Adrenal gland (tissue), 19 donors: ENCODE measurements at places on chromosomes 12 and 14. TPM values are rescaled to one million over a fixed set of nuclear protein-coding genes. Genes with fewer than 3 reads are reported as not detected.

- no peak for DNase-seq
- H3K27me3 ChIP-seq = no peaks in the 10 kb centered on the region
- H3K4me1 ChIP-seq = peaks cover 26% of the 10 kb centered on the region
- H3K36me3 ChIP-seq = no peaks in the 10 kb centered on the region
Observed at GRCh38 chr14:59346796-59347510, 118.2 kb downstream of the GPR135 start.

- no peaks in the 10 kb centered on the region for H3K36me3 ChIP-seq
- no peak overlapping the region for H3K27ac ChIP-seq
- H3K27me3 ChIP-seq = no peaks in the 10 kb centered on the region
- no peak overlapping the region for H3K4me3 ChIP-seq
- no peak for DNase-seq
- H3K4me1 ChIP-seq = no peaks in the 10 kb centered on the region
Observed at GRCh38 chr12:24565300-24565699, 383.6 kb downstream of the BCAT1 start.

DNA sequence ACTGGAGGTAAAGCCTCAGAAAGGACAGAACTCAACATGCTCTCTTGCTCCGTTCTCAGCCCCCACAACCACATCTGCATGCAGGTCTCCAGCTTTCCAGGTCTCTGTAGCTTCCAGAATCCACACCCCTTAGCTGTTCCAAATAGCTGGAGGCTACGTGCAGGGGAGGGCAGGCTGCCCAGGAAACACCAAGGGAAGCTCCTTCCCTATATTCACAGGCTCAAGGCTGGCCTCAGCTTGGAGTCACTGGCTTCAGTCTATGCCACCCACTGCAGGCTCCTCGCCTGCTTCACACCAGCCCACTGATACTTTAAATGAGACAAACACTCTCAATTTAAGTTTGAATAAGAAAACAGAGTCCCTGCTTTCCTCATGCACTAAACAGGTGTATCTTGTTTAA, 73.3 kb downstream of the ASCL4 start:
- H3K27me3 ChIP-seq = peaks cover 39% of the 10 kb centered on the region
- DNase-seq = no peak
- no peak overlapping the region for H3K4me3 ChIP-seq

GRCh38 chr14:65260786-65261185, 151.7 kb upstream of the FUT8 start:
- DNase-seq = no peak
- H3K4me3 ChIP-seq = no peak overlapping the region
- no peaks in the 10 kb centered on the region for H3K36me3 ChIP-seq
- no peak overlapping the region for H3K27ac ChIP-seq
- no peaks in the 10 kb centered on the region for H3K4me1 ChIP-seq

DNA sequence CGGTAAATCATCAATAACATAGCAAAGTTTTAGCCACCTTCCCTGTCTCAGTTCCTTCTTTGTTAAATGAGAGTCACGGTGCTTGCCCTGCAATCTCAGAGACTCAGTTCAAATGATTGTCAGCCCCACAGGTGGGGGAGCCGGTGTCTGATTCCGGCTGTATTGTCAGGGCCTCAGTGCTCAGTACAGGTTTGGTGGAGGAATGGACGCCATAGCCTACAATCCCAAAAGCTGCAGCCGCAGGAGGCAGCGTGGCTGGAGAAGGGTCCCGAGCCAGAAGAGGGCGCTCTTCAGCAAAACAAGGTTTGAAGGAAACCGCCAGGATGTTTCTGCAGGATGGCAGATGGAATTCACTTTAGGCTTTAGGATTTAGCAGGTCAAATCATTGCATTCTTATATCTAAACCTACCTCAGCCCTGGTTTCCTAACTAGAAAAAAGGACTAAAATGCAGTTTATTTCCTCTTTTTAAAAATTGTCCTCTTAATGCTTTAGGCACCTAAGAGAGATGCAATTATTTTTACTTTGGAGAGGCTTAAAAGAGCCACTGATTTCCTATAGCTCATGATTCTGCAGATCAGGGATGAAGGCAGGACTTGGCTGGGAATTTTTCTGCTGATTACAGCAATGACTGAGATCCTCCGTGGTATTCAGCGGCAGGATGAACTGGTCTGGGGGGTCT, 29.2 kb downstream of the FOS start:
- no peak overlapping the region for H3K27ac ChIP-seq
- H3K4me1 ChIP-seq = peaks cover 10% of the 10 kb centered on the region
- H3K36me3 ChIP-seq = no peaks in the 10 kb centered on the region

- no peak for DNase-seq
- no peak overlapping the region for H3K4me3 ChIP-seq
- H3K4me1 ChIP-seq = no peaks in the 10 kb centered on the region
- no peak overlapping the region for H3K27ac ChIP-seq
- no peaks in the 10 kb centered on the region for H3K27me3 ChIP-seq
Observed at GRCh38 chr14:92573761-92574498, 60.3 kb downstream of the RIN3 start.

The GARIN6 gene
- not detected for polyA plus RNA-seq

The NELL2 gene
- polyA plus RNA-seq = 10.8 TPM

GRCh38 chr12:80810874-80811273, 94.2 kb downstream of the MYF5 start:
- no peaks in the 10 kb centered on the region for H3K4me1 ChIP-seq
- no peaks in the 10 kb centered on the region for H3K27me3 ChIP-seq
- H3K4me3 ChIP-seq = no peak overlapping the region
- DNase-seq = no peak
- H3K27ac ChIP-seq = no peak overlapping the region

GRCh38 chr14:44490966-44491365, 16.1 kb downstream of the FSCB start:
- no peaks in the 10 kb centered on the region for H3K4me1 ChIP-seq
- no peaks in the 10 kb centered on the region for H3K36me3 ChIP-seq
- H3K27ac ChIP-seq = no peak overlapping the region
- H3K4me3 ChIP-seq = no peak overlapping the region
- H3K27me3 ChIP-seq = no peaks in the 10 kb centered on the region

The B4GALNT1 gene
- 1.3 TPM for polyA plus RNA-seq

The KRT77 gene
- not detected for polyA plus RNA-seq

The RTN1 gene
- 5.1 TPM for polyA plus RNA-seq

The CCDC175 gene
- polyA plus RNA-seq = 0.77 TPM

DNA sequence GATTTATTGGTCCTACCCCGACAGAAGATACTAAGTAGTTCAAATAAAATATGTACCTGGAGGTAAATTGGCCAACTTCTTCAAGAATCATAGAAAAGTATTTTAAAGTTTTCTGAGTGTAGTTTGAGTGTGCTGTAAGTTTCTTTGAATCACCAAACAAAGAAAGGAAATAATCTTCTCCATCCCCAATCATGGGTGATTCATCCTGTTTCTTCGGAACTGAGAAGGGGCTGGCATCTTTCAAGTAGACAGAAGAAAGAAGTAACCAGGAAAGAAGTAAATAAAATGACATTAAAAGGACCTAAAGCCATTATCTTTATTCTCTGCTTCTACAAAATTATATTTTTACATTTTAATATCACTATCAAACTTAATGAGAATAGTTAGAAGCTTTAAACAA, 6.8 kb downstream of the LMNTD1 start:
- no peak overlapping the region for H3K27ac ChIP-seq
- H3K4me1 ChIP-seq = no peaks in the 10 kb centered on the region
- H3K27me3 ChIP-seq = no peaks in the 10 kb centered on the region

- H3K27ac ChIP-seq = no peak overlapping the region
- H3K27me3 ChIP-seq = no peaks in the 10 kb centered on the region
- no peaks in the 10 kb centered on the region for H3K4me1 ChIP-seq
Observed at GRCh38 chr14:55533960-55534359, 46.0 kb upstream of the KTN1 start.

DNA sequence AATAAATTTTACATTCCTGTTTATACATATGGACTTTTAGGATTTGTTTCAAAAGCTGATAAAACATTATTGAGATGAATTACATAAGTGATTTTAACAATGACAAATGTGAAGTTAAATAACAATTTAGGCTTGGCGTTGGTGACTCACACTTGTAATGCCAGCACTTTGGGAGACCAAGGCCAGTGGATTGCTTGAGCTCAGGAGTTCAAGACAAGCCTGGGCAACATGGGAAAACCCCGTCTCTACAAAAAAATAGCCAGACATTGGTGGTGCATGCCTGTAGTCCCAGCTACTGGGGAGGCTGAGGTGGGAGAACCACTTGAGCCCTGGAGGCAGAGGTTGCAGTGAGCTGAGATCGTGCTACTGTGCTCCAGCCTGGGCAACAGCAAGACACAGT, 7.4 kb downstream of the ACOT2 start:
- H3K4me1 ChIP-seq = peaks cover 5% of the 10 kb centered on the region
- DNase-seq = peak; percentile 76
- H3K4me3 ChIP-seq = no peak overlapping the region
- no peaks in the 10 kb centered on the region for H3K27me3 ChIP-seq
- no peak overlapping the region for H3K27ac ChIP-seq

The ACRBP gene
- 0.91 TPM for polyA plus RNA-seq

GRCh38 chr12:69685810-69686209, 13.3 kb downstream of the BEST3 start:
- H3K4me1 ChIP-seq = peaks cover 5% of the 10 kb centered on the region
- H3K4me3 ChIP-seq = no peak overlapping the region
- H3K36me3 ChIP-seq = no peaks in the 10 kb centered on the region
- peak overlapping the region; percentile 30 for H3K27ac ChIP-seq

The CLEC7A gene
- polyA plus RNA-seq = 3.8 TPM

- H3K4me1 ChIP-seq = no peaks in the 10 kb centered on the region
- peaks cover 21% of the 10 kb centered on the region for H3K27me3 ChIP-seq
- no peak for DNase-seq
- no peaks in the 10 kb centered on the region for H3K36me3 ChIP-seq
- H3K4me3 ChIP-seq = no peak overlapping the region
Observed at GRCh38 chr12:52306731-52307130, 14.5 kb downstream of the KRT83 start.

DNA sequence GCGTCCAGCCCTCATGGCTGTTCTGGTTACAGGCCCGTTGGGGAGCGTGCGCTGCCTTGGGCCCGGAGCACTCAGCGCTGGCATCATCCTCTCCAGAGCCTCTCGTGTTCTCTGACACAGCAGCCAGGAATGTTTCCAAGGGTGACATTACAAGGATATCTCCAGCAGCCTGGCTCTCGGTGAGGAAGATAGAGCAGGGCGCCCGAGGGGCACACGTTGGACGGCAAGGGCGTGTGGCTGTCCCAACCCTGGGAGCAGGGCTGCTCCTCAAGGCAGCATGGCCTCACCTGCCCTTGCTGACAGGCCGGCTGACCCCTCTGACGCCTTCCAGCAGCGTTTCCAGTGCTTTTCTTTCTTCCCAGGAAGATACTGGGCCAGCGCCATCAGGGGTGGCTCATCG, 14.4 kb downstream of the LRCOL1 start:
- no peaks in the 10 kb centered on the region for H3K36me3 ChIP-seq
- peaks cover 2% of the 10 kb centered on the region for H3K27me3 ChIP-seq
- H3K4me3 ChIP-seq = no peak overlapping the region
- no peak overlapping the region for H3K27ac ChIP-seq
- no peaks in the 10 kb centered on the region for H3K4me1 ChIP-seq

The CELA1 gene
- polyA plus RNA-seq = 0.60 TPM

GRCh38 chr12:54428050-54429013, 9.3 kb upstream of the ITGA5 start:
- no peaks in the 10 kb centered on the region for H3K27me3 ChIP-seq
- H3K4me3 ChIP-seq = no peak overlapping the region
- H3K27ac ChIP-seq = peak overlapping the region; percentile 67
- DNase-seq = no peak
- no peaks in the 10 kb centered on the region for H3K36me3 ChIP-seq

- H3K27ac ChIP-seq = no peak overlapping the region
- peaks cover 10% of the 10 kb centered on the region for H3K4me1 ChIP-seq
- no peaks in the 10 kb centered on the region for H3K36me3 ChIP-seq
- H3K4me3 ChIP-seq = peak overlapping the region; percentile 85
- no peak for DNase-seq
Observed at GRCh38 chr12:76766161-76766560, 2.2 kb downstream of the ZDHHC17 start.

DNA sequence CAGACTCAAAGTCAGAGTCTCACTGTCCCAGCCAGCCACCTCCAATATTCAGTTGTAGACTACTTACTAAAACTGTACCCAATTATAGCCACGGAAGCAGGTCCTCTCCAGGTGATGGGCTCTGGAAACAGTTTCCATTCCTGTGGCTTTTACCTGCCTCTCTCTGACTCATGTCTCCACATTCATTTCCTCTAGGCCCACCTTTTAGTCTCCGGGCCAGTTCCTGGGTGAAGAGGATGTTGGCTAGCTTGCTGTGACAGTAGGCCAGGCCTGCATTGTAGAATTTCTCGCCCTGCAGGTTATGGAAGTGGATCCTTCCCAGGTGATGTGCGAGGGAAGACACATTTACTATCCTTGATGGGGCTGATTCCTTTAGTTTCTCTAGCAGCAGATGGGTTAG, 5.6 kb downstream of the RDH11 start:
- no peak overlapping the region for H3K4me3 ChIP-seq
- no peaks in the 10 kb centered on the region for H3K27me3 ChIP-seq
- H3K36me3 ChIP-seq = peaks cover 60% of the 10 kb centered on the region
- no peak overlapping the region for H3K27ac ChIP-seq

GRCh38 chr12:115349711-115350110, 665.7 kb upstream of the TBX3 start:
- peaks cover 8% of the 10 kb centered on the region for H3K4me1 ChIP-seq
- no peak overlapping the region for H3K27ac ChIP-seq
- H3K27me3 ChIP-seq = no peaks in the 10 kb centered on the region
- no peak for DNase-seq

DNA sequence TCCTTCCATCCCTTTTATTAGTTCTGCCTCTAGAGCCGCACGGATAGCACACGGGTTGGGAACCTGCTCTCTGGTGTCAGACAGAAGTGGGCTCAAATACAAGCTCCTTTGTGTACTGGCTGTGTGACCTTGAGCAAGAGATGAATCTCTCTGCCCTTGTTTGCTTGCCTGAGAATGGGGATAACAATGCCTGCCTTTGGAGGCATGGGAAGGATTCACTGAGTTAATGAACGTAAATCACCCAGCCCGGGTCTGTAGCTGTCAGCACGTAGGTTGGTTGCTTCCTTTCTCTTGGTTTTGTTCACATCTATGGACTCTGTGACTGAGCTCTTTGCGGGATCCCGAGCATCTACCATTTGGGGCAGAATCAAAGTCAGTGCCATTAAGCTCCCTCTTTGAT, 79.3 kb upstream of the NRXN3 start:
- no peak overlapping the region for H3K4me3 ChIP-seq
- no peaks in the 10 kb centered on the region for H3K4me1 ChIP-seq
- no peak overlapping the region for H3K27ac ChIP-seq
- no peaks in the 10 kb centered on the region for H3K36me3 ChIP-seq

GRCh38 chr12:68959891-68960464, 27.0 kb upstream of the CPM start:
- no peaks in the 10 kb centered on the region for H3K27me3 ChIP-seq
- no peak for DNase-seq
- H3K36me3 ChIP-seq = no peaks in the 10 kb centered on the region
- no peak overlapping the region for H3K4me3 ChIP-seq
- H3K27ac ChIP-seq = no peak overlapping the region

The SLC25A47 gene
- not detected for polyA plus RNA-seq

DNA sequence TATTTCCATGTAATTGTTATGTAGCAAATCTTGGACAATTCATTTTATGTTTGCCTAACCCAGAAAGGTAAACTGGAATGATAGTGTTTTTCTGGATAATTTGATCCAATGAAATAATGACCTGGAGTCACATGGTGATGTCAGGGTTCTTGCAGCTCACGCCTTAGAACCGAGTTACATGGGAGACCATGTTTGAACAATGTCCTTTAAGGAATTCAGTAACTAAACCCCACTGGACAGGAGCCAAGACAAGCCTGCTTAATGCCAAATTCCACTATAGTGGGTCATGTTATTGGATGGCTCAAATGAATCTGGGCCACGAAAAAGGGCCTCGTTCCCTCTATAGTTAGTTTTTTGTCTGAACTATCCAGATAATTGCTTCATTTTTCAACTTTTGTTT, 255.8 kb upstream of the HMGA2 start:
- DNase-seq = no peak
- H3K4me1 ChIP-seq = no peaks in the 10 kb centered on the region
- no peak overlapping the region for H3K4me3 ChIP-seq
- H3K27me3 ChIP-seq = no peaks in the 10 kb centered on the region
